ENCODE measurements at places on chromosomes 11 and 22.

- DNase-seq = no peak
Measured at GRCh38 chr11:128522943-128523518, 64.3 kb downstream of the ETS1 start.

- no peak for DNase-seq
Measured at GRCh38 chr11:71204294-71204693, 48.1 kb downstream of the SHANK2 start.

- DNase-seq = no peak
Measured at GRCh38 chr22:37917874-37918548, 11.9 kb downstream of the MICALL1 start.

DNA sequence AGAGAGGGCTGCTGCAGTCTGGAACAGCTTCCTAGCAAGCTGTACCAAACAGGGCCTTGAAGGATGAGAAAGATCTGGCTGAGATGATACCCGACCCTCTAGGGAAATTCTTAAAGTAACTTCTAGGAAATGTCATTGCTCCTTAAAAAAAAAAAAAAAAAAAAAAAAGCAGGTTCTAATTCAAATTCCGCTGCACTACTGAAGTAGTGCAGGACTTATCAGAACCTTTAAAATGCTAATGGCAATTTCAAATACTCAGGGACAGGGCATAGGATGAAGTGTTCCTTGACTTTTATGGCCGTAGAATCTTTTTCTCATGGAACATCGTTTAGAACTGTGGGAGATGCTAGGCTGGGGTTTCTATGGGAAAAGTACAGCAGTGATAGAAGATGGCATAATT is 13.1 kb downstream of the MIAT start:
- DNase-seq = no peak

- no peak for DNase-seq
Measured at GRCh38 chr11:85805387-85805786, 5.6 kb downstream of the SYTL2 start.

DNA sequence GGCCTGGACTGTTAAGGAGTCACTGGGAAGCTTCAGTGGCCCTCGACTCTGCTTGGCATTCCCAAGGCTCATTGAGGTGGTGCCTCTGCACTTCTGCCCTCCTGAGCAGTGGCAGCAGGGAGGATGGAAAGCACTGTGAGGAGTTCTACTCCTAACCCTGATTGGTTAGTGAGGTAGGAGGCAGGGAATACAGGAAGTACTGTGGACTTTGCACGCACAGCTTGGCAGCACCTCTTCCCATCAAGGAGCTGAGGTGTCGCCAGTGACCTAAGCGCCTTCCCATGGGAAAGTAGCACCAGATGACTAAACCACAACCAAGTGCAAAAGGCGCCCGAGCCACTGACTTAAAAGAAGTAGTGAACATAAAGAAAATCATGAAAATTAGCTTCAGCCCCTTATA is 152.5 kb upstream of the CADM1 start:
- DNase-seq = no peak

- DNase-seq = no peak
Measured at GRCh38 chr11:102306817-102307726, 10.2 kb upstream of the BIRC3 start.

Data from bone marrow (tissue), 2 donors.